Osteoblast (primary cell): ENCODE measurements at places on chromosomes 7 and 10. TPM values are rescaled to one million over a fixed set of nuclear protein-coding genes. Genes with fewer than 3 reads are reported as not detected.

- no peaks in the 10 kb centered on the region for H3K27me3 ChIP-seq
- no peaks in the 10 kb centered on the region for H3K36me3 ChIP-seq
- no peaks in the 10 kb centered on the region for H3K4me1 ChIP-seq
- no peak overlapping the region for H3K4me3 ChIP-seq
- no peak overlapping the region for H3K27ac ChIP-seq
Observed at GRCh38 chr10:48378675-48379074, 72.2 kb downstream of the MAPK8 start.

- peak overlapping the region; percentile 49 for H3K27ac ChIP-seq
- H3K4me1 ChIP-seq: peaks cover 48% of the 10 kb centered on the region
- DNase-seq: peak; percentile 91
- H3K27me3 ChIP-seq: no peaks in the 10 kb centered on the region
- H3K4me3 ChIP-seq: no peak overlapping the region
Observed at GRCh38 chr10:27658788-27659187, 86.8 kb downstream of the MKX start.

- peak overlapping the region; percentile 27 for H3K4me3 ChIP-seq
- peak; percentile 94 for DNase-seq
- peaks cover 65% of the 10 kb centered on the region for H3K4me1 ChIP-seq
- H3K27me3 ChIP-seq: no peaks in the 10 kb centered on the region
Observed at GRCh38 chr10:13712837-13713581, 126.2 kb downstream of the PRPF18 start.

GRCh38 chr10:119325131-119325530 is 117.8 kb downstream of the GRK5 start:
- no peak overlapping the region for H3K27ac ChIP-seq
- H3K4me1 ChIP-seq: no peaks in the 10 kb centered on the region
- no peaks in the 10 kb centered on the region for H3K27me3 ChIP-seq
- H3K4me3 ChIP-seq: no peak overlapping the region

- H3K36me3 ChIP-seq: no peaks in the 10 kb centered on the region
- no peak overlapping the region for H3K27ac ChIP-seq
- no peaks in the 10 kb centered on the region for H3K27me3 ChIP-seq
- no peak overlapping the region for H3K4me3 ChIP-seq
Observed at GRCh38 chr7:133934262-133934976, 192.7 kb upstream of the LRGUK start.

Gene BICC1
- 210 and 254 TPM in 2 replicates for total RNA-seq

Gene CTTNBP2
- total RNA-seq: 1.1 and 2.9 TPM in 2 replicates

Gene HOXA9
- total RNA-seq: 15.3 and 19.5 TPM in 2 replicates

Gene BTBD16
- total RNA-seq: not detected in 2 replicates

Gene MEPCE
- total RNA-seq: 28.6 and 29.7 TPM in 2 replicates

Gene OR13A1
- total RNA-seq: under 0.01 TPM in 1 of 2 replicates, not detected in the other
